ENCODE measurements at places on chromosomes 2 and 18.

- DNase-seq: peak; percentile 81
These were observed 176.9 kb upstream of the MC4R start for GRCh38 chr18:60549338-60549960.

DNA sequence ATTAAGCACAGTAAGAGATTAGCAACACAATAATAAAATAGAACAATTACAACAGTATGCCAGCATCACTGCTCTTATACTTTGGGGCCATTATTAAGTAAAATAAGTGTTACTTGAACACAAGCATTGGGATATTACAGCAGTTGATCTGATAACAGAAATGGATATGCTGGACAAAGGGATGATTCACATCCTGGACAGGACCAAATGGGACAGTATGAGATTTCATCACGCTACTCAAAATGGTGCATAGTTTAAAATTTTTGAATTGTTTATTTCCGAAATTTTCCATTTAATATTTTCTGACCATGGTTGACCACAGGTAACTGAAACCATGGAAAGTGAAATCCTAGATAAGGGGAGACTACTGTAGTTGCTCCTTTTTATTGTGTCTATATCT lies 138.2 kb downstream of the UBR3 start:
- DNase-seq: no peak

GRCh38 chr2:97758131-97758705 lies 44.8 kb downstream of the ZAP70 start:
- no peak for DNase-seq

DNA sequence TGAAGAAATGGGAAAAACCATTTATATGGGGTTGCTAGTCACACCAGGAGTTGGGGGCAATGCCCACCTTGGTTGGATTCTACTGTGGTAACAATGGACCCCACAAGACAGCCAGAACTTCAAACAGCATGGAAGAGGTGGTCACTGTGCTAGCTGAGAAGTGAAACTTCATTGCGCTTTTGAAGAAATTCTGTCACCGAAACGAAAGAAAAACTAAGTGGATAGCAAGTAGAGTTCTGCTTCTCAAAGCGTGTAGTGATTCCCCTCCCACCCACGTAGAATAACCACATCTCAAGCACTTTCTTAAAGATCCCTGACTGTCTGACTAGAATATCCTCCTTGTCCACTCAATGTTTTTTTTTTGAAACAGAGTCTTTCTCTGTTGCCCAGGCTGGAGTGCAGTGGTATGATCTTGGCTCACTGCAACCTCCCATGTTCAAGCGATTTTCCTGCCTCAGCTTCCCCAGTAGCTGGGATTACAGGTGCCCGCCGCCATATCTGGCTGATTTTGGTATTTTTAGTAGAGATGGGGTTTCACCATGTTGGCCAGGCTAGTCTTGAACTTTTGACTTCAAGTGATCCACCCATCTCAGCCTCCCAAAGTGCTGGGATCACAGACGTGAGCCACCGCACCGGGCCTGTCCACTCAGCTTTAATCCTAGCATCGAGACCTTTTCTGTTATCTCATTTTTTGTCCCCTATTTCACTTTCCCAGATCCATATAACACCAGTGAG lies 30.1 kb upstream of the CCL20 start:
- DNase-seq: no peak

- peak; percentile 43 for DNase-seq
These were observed 243.8 kb downstream of the ERBB4 start for GRCh38 chr2:212294816-212295215.

DNA sequence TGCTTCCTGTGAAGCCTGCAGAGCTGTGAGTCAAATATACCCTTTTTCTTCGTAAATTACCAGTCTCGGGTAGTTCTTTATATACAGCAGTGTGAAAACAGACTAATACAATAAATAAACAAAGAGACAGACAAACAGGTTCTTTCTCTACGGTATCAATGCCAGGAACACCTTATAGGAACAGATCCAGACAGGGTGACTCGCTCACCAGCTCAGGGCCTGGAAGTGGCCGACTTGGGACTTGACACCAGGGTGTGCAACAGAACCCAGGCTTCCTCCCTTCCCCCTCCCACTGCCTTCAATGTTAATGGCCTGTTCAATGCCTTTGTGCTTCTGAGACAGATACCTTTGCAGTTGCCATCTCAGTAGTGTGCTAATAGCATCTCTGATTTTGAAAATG lies 309.5 kb downstream of the ALK start:
- no peak for DNase-seq

DNA sequence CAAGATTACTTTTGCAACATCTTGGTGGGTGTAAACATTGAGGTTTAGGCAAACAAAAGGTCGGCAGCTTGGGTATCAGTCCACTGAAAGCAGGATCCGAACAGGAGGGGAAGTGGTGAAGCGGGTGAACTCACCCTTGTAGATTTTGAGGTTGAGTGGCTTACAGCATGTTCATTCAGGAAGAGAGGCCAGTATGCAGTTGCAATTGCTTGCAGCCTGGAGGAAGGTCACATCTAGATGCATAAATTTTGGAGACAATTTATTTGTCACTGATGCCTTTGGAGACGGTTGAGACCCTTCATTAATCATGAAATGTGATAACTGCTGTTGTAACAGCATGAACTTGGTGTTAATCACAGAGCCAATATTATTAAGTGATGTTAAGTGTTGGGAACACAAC lies 131.1 kb downstream of the LTBP1 start:
- DNase-seq: no peak

DNA sequence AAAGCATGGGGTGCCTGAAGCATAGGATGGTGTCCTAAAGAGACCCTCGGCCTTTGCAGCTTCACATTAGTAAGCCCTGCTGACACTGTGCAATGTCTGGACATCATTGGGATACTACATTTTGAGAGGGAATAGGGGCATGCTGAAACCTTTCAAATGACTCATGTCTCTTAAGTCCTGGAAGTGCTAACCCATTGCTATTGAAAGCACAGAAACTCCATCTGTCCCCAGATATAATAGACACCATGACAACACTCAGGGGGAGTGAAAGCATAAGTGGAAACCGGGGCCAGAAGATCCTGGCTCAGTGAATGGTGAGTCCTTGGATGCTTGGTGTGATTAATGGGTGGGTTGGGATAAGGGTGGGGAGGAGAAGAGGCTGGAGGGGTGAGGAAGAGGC lies 595.5 kb upstream of the ID2 start:
- DNase-seq: no peak

DNA sequence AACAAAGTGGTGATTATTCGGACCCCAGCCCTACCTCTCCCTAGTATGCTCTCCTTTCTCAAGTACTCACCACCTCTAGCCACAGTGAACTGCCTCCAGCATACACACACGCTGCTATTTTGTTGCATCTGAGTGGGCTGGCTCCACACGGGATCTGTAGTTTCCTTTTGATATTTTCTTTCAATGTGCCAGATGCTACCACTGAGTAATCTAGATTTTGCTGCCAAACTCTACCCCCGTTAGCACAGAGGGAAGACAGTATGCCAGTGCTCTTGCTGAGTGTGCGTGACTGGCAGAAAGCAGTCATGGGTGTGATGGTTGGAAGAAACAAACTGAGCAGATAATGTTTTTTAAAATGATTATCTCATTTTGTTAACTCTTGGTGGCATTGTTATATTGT lies 11.6 kb downstream of the CFLAR start:
- no peak for DNase-seq

- peak; percentile 5 for DNase-seq
These were observed 84.2 kb upstream of the CD302 start for GRCh38 chr2:159882130-159882745.

DNA sequence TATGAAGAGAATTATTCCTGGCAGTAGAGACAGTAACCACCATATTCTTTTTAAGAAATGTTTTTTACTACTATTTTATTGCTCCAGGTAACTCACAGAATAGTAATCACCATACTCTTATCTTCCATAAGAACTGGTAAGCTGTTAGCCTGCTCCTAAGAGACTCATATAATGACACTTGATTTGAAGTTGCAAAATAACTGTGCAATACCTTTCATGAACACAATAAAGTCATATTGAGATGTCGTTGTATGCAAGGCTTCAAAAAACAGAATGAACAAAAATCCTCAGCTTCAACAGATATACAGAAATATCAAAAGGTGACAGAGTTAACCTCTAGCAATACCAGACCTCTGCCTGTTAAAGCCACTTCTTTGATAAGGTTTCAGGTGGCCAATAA lies 360.1 kb downstream of the NBAS start:
- no peak for DNase-seq

GRCh38 chr2:207771421-207771820 lies 1.7 kb upstream of the FZD5 start:
- no peak for DNase-seq

DNA sequence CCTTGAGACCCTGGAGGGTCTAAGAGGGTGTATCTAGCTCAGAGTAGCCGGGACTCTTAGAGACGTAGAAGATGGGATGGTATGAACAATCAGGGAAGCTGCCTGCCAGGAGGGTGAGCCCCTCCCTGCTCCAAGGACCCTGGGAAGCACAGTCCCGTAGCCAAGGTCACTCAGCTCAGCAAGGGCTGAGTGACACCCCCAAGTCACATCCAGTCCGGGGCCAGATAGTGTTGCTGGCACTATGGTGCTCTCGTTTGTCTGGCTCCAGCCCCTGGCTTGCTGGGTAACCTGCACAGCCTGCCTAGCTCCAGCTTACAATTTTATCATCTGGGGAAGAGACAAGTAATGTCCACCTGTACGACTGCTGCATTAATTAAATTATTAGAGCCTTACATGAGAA lies 22.3 kb downstream of the REEP1 start:
- DNase-seq: no peak

- DNase-seq: no peak
These were observed 39.4 kb upstream of the MAP4K3 start for GRCh38 chr2:39476524-39476923.

- DNase-seq: peak; percentile 33
These were observed 2.4 kb downstream of the SMAD7 start for GRCh38 chr18:48948112-48949049.

- no peak for DNase-seq
These were observed 251.4 kb upstream of the UBE2E3 start for GRCh38 chr2:180728928-180729559.

GRCh38 chr2:98483257-98483861 lies 38.7 kb downstream of the INPP4A start:
- DNase-seq: no peak

- no peak for DNase-seq
These were observed 657 bp downstream of the ATP8B1 start for GRCh38 chr18:57802213-57803102.

- DNase-seq: no peak
These were observed 60.5 kb downstream of the KLHL29 start for GRCh38 chr2:23445450-23445868.

- DNase-seq: no peak
These were observed at the start of gene COL5A2 for GRCh38 chr2:189179570-189179950. COL5A2 (minus strand) TSS chr2:189179761; CDS start chr2:189179604, 157 bp downstream.

GRCh38 chr18:52903857-52904256 lies 563.9 kb downstream of the DCC start:
- DNase-seq: peak; percentile 36

DNA sequence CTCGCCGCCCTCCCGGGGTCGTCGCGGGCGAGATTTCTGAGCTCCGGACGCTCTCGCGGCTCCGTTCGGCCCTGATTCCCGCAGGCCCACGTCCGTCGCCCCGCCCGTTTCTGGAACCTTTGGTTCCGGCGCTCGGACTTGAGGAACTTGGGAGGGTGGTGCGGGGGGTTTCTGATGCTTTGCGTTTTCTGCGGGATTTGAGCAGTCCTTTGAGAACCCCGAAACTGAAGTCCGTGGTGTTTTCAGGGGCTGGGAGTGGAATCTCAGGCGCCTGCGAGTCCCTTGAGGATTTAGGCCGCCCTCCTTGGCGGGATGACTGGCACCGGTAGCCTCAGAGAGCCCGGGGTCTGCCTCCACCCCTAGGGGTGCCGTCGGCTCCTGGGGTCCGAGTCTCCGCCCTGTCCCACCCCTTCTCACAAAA lies 336 bp downstream of the THNSL2 start:
- DNase-seq: no peak

DNA sequence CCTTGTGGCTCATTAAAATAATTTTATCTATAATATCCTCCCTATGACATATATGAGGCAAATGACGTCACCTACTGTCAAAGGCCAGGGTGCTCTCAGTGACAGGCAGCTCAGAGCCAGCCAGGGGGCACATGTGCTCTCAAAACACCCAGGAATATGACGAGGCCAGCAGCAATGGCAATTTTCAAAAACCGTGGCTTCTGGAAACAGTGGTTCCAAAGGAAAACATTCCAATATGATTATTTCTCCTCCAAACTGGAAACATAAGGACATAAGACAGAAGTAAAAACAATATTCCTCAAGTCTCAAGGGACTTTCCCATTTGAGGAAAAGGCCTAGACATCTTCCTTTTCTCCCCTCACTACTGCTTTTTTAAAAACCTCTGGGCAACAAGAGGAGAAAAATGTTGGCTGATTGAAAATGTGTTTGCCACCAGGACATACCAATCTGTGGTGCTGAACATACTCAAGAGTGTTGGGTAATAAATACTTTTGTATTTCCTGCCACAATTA lies 40.8 kb downstream of the RNF152 start:
- DNase-seq: no peak

- no peak for DNase-seq
These were observed 23.9 kb downstream of the SPTBN1 start for GRCh38 chr2:54480025-54480424.

GRCh38 chr2:15561574-15562344 lies 625 bp upstream of the NBAS start:
- DNase-seq: no peak

GRCh38 chr2:102801098-102801718 lies 39.4 kb downstream of the TMEM182 start:
- DNase-seq: no peak

GRCh38 chr18:54257015-54257414 lies 12.3 kb upstream of the POLI start:
- no peak for DNase-seq

DNA sequence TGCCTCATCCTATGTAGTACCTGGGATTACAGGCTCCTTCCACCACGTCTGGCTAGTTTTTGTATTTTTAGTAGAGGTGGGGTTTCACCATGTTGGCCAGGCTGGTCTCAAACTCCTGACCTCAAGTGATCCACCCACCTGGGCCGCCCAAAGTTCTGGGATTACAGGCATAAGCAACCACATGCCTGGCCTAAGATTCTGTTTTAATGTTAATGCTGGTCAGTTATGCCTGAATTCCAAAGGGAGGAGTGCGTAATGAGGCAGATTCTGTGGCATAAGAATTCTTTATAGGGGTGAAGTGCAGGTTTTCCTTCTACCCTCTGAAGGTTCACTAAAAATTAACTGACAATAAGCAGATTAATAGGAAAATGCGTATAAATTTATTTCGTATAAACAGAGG lies 1343.8 kb upstream of the LRRTM1 start:
- DNase-seq: no peak

DNA sequence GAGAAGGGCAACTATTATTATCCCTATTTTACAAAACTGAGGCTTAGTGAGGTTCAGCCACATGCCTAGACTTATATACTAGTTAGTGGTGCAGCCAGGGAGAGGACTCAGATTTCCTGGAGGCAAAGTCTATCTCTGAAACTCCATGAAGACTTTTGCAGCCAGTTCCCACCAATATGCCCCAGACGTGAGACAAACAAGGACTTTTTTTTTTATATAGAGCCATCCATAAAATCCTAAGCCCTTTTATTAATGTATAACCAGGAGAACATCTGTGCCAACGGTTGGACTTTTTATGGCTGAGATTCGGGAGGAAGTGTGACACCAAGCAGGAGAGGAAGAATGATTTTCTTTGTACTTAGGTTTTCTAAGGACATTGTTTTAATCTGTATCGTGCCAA lies 29.9 kb downstream of the LIPG start:
- no peak for DNase-seq

GRCh38 chr2:205994344-205994743 lies 91.6 kb downstream of the INO80D start:
- no peak for DNase-seq
